ENCODE measurements at places on chromosomes 7 and 10. TPM values are rescaled to one million over a fixed set of nuclear protein-coding genes. Genes with fewer than 3 reads are reported as not detected.

Gene CTAGE6
- 0.17 TPM for total RNA-seq

Gene HKDC1
- 0.77 TPM for total RNA-seq

Gene MSMB
- total RNA-seq, result not detected

Gene CLRN3
- total RNA-seq, result not detected

Gene ADAM12
- total RNA-seq, result 9.1 TPM
